ENCODE measurements at places on chromosomes 6 and 20. TPM values are rescaled to one million over a fixed set of nuclear protein-coding genes. Genes with fewer than 3 reads are reported as not detected.

Gene RHAG
- 2.0 TPM for polyA plus RNA-seq

Gene HLA-DRB5
- polyA plus RNA-seq, result 7.9 TPM

Gene COL9A3
- polyA plus RNA-seq, result 82.2 TPM

Gene NNAT
- polyA plus RNA-seq, result 45.4 TPM

Gene DLL1
- 12.3 TPM for polyA plus RNA-seq

Gene DCDC2
- polyA plus RNA-seq, result 11.1 TPM

Gene CTCFL
- polyA plus RNA-seq, result 0.59 TPM

Gene CFB
- 3.0 TPM for polyA plus RNA-seq

Gene NOX3
- not detected for polyA plus RNA-seq

Gene KCNG1
- polyA plus RNA-seq, result 0.54 TPM
